ENCODE measurements at places on chromosomes 4 and X. TPM values are rescaled to one million over a fixed set of nuclear protein-coding genes. Genes with fewer than 3 reads are reported as not detected.

GALNTL6 gene
- total RNA-seq = not detected

COL25A1 gene
- not detected for total RNA-seq

CENPI gene
- 13.9 TPM for total RNA-seq

CLDN22 gene
- total RNA-seq = not detected

TLR2 gene
- 33.2 TPM for total RNA-seq

XAGE2 gene
- total RNA-seq = not detected

SMIM43 gene
- total RNA-seq = not detected

MGARP gene
- total RNA-seq = 4.7 TPM

REELD1 gene
- not detected for total RNA-seq

FGA gene
- not detected for total RNA-seq

HS3ST1 gene
- total RNA-seq = 5.2 TPM

PABPC1L2B gene
- not detected for total RNA-seq

TMEM154 gene
- 15.2 TPM for total RNA-seq

STPG2 gene
- 0.28 TPM for total RNA-seq

INTS12 gene
- 29.8 TPM for total RNA-seq

ETDB gene
- not detected for total RNA-seq

RNF175 gene
- 0.31 TPM for total RNA-seq

OCIAD2 gene
- 19.2 TPM for total RNA-seq

HHIP gene
- 2.8 TPM for total RNA-seq

SCML2 gene
- total RNA-seq = 0.50 TPM

COL4A5 gene
- 123 TPM for total RNA-seq

CHST7 gene
- 2.0 TPM for total RNA-seq

ZMAT1 gene
- total RNA-seq = not detected

TMEM128 gene
- 20.3 TPM for total RNA-seq

TNIP3 gene
- not detected for total RNA-seq

SPINK2 gene
- total RNA-seq = not detected

HSFX1 gene
- total RNA-seq = 1.0 TPM

NXF2 gene
- total RNA-seq = not detected

HTN3 gene
- not detected for total RNA-seq

ARMCX2 gene
- 26.9 TPM for total RNA-seq

FABP2 gene
- not detected for total RNA-seq

MID2 gene
- 27.7 TPM for total RNA-seq

SMPX gene
- total RNA-seq = not detected

C4orf54 gene
- total RNA-seq = not detected

GABRQ gene
- not detected for total RNA-seq

TMSB15C gene
- total RNA-seq = 6.7 TPM

TIGD4 gene
- total RNA-seq = 0.37 TPM

DDIT4L gene
- total RNA-seq = not detected

GAB3 gene
- 2.8 TPM for total RNA-seq

SLITRK4 gene
- not detected for total RNA-seq

LRCH2 gene
- total RNA-seq = 0.33 TPM

PLXNB3 gene
- total RNA-seq = 15.2 TPM

C4orf33 gene
- total RNA-seq = 13.3 TPM

ZNF674 gene
- total RNA-seq = 6.0 TPM

CENPVL2 gene
- not detected for total RNA-seq

XK gene
- total RNA-seq = 0.35 TPM

SMARCAD1 gene
- total RNA-seq = 37.2 TPM

CCSER1 gene
- total RNA-seq = 12.0 TPM

FANCB gene
- 2.0 TPM for total RNA-seq

GPRIN3 gene
- under 0.01 TPM for total RNA-seq

MAGEA4 gene
- not detected for total RNA-seq

UGT8 gene
- total RNA-seq = 0.37 TPM

ADRA2C gene
- not detected for total RNA-seq

Data from mammary epithelial cell (primary cell).